ENCODE measurements at places on chromosomes 3 and 15. TPM values are rescaled to one million over a fixed set of nuclear protein-coding genes. Genes with fewer than 3 reads are reported as not detected.

SRGAP3 gene
- total RNA-seq, result 0.34 TPM

HYPK gene
- 27.3 TPM for total RNA-seq

IGDCC3 gene
- not detected for total RNA-seq

MUC20 gene
- not detected for total RNA-seq

GP9 gene
- total RNA-seq, result not detected

IGF1R gene
- 49.2 TPM for total RNA-seq

CDHR4 gene
- total RNA-seq, result not detected

CLSTN2 gene
- total RNA-seq, result not detected

MFGE8 gene
- 963 TPM for total RNA-seq

DNA sequence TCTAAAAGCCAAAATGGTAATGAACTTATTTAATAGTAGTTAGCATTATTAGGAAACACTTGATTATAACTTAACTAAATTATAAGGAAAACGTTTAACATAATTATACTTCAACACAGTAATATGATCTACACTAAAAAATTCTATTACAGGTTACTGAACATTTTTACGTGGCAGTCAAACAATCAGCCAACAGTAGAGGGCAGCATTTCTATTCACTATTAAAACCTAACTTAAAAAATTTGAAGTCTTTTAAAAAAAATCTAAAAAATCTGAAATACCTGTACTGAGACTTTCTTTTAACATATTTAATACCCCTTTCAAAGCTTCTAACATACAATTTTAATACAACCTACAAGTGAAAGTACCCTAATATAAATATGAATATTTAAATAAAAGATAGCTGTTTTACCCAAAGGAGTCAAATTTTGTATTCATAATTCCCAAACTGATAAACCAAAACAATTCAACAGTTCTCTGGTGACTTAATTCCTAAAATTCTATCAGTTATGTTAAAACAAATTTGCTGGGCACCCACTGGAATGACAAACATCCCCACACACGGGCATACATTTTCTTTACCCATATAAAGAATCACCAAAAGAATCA is 41.5 kb downstream of the DLG1 start:
- peak; percentile 45 for DNase-seq
- peak overlapping the region; percentile 34 for H3K27ac ChIP-seq
- peaks cover 55% of the 10 kb centered on the region for H3K4me1 ChIP-seq
- H3K4me3 ChIP-seq, result no peak overlapping the region

DNA sequence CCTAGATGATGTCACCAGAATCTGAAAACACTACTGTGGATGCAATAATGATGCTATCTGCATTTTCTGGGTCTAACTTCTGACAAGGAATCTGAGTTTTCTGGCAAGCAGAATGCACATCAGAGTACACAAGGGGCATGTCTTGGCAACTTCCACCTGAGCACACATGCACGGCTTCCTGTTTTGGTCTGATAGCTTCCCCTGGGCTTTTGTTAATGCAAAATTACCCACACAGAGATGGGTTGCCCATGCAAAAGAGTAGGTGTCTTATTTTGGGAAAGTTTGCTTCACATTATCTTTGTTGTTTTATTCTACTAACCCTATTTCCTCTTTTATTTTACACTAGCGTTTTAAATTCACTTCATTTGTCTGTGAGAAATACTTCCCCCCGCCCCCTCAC is 74.2 kb upstream of the SATB1 start:
- no peak overlapping the region for H3K4me3 ChIP-seq
- no peaks in the 10 kb centered on the region for H3K4me1 ChIP-seq
- H3K27ac ChIP-seq, result no peak overlapping the region

- H3K4me3 ChIP-seq, result no peak overlapping the region
- H3K36me3 ChIP-seq, result peaks cover 27% of the 10 kb centered on the region
- peaks cover 5% of the 10 kb centered on the region for H3K4me1 ChIP-seq
- DNase-seq, result no peak
Measured at GRCh38 chr3:149839896-149840295, 26.9 kb downstream of the RNF13 start.

GRCh38 chr15:66657185-66658020 is 44.6 kb upstream of the SMAD6 start:
- no peak overlapping the region for H3K27ac ChIP-seq
- no peaks in the 10 kb centered on the region for H3K36me3 ChIP-seq
- H3K4me1 ChIP-seq, result peaks cover 17% of the 10 kb centered on the region
- no peak overlapping the region for H3K4me3 ChIP-seq

- H3K27ac ChIP-seq, result no peak overlapping the region
- H3K36me3 ChIP-seq, result no peaks in the 10 kb centered on the region
- H3K4me3 ChIP-seq, result no peak overlapping the region
- no peak for DNase-seq
Measured at GRCh38 chr15:51090753-51091152, 4.0 kb downstream of the TNFAIP8L3 start.

- H3K4me3 ChIP-seq, result peak overlapping the region; percentile 31
- H3K4me1 ChIP-seq, result peaks cover 40% of the 10 kb centered on the region
- H3K27me3 ChIP-seq, result peaks cover 3% of the 10 kb centered on the region
- peak overlapping the region; percentile 90 for H3K27ac ChIP-seq
Measured at GRCh38 chr3:12758025-12758781, 856 bp downstream of the TMEM40 start.

- H3K36me3 ChIP-seq, result no peaks in the 10 kb centered on the region
- H3K4me3 ChIP-seq, result no peak overlapping the region
- no peaks in the 10 kb centered on the region for H3K27me3 ChIP-seq
- DNase-seq, result no peak
- H3K4me1 ChIP-seq, result no peaks in the 10 kb centered on the region
- H3K27ac ChIP-seq, result no peak overlapping the region
Measured at GRCh38 chr3:171614318-171614921, 154.2 kb upstream of the TNIK start.

DNA sequence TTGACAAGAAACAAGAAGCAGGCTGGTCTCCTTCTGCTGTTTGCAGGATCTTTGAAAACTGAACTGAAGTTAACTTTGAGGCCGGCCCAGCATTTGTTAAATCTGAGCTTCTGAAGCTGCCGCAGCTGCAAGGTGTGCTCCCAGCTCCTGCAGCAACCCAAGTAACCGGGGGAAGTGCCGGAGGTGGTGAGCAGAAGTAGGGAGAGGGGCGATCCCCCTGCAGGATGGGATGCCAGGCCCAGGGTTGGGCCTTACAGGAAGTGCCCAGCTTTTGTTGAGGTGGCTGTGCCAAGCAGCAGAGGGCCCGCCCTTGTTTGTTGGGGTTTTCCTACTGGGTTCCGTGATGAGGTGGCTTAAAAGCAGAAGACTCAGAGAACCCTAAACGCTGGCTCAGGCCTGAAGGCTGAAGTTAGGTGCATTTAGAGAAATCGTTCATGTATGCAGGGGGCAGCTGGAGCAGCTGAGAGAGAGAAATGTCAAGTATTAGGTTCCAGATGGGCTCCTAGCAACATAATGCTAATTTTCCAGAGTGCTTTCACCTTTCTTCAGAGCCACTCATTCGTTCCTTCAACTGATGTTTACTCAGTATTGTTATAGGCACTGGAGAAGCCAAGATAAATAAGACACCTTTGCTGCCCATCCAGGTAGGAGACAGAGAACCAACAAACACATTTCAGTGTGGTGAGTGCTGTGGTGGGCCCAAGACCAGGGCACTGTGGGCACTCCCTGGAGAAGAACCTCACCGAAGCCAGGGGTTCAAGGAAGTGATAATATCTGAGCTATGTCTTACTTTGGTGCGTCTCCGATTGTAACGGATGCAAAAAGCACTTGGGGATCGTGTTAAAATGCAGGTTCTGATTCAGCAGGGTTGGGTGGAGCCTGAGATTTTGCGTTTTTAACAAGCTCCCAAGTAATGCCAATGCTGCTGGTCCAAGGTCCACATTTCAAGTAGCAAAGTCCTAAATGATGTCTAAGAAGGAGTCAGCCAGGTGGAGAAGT is 42.2 kb upstream of the PLCL2 start:
- no peak overlapping the region for H3K27ac ChIP-seq
- H3K36me3 ChIP-seq, result no peaks in the 10 kb centered on the region
- peaks cover 13% of the 10 kb centered on the region for H3K4me1 ChIP-seq

DNA sequence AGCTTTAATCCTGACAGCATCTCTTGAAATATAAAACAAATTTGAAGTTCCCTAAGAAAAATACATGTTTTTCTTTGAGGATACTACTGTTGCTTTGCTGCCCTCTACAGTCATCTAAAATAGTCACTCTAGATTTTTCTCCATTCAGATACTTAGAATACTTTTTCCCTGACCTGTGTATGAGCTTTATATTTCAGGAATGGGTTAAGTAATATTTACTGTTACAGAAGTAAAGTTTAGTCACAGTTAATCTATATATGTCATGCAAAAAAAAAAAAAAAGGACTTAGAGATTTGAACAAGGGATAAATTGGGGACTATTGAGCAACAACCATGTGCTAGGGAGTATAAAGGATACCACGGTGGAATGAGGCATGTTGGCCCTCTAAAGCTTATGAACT is 8.8 kb downstream of the NECTIN3 start:
- H3K27me3 ChIP-seq, result no peaks in the 10 kb centered on the region
- peaks cover 14% of the 10 kb centered on the region for H3K4me1 ChIP-seq
- H3K4me3 ChIP-seq, result no peak overlapping the region
- H3K36me3 ChIP-seq, result no peaks in the 10 kb centered on the region
- peak; percentile 46 for DNase-seq

- no peak overlapping the region for H3K27ac ChIP-seq
- peaks cover 10% of the 10 kb centered on the region for H3K36me3 ChIP-seq
- no peaks in the 10 kb centered on the region for H3K27me3 ChIP-seq
- H3K4me1 ChIP-seq, result peaks cover 12% of the 10 kb centered on the region
- no peak overlapping the region for H3K4me3 ChIP-seq
- DNase-seq, result no peak
Measured at GRCh38 chr15:52397118-52397517, 101.5 kb upstream of the MYO5C start.

DNA sequence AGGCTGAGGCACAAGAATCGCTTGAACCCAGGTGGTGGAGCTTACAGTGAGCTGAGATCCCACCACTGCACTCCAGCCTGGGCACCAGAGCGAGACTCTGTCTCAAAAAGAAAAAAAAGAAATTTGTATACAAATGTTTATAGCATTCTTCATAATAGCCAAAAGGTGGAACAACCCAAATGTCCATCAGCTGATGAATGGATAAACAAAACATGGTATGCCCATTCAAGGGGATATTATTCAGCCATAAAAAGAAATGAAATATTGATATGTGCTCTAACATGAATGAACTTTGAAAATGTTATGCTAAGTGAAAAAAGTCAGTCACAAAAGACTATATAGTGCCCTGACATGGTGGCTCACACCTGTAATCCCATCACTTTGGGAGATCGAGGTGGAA is 11.4 kb downstream of the LHFPL4 start:
- no peak for DNase-seq
- H3K36me3 ChIP-seq, result no peaks in the 10 kb centered on the region
- no peaks in the 10 kb centered on the region for H3K4me1 ChIP-seq
- H3K27me3 ChIP-seq, result peaks cover 20% of the 10 kb centered on the region

- no peaks in the 10 kb centered on the region for H3K36me3 ChIP-seq
- H3K4me1 ChIP-seq, result no peaks in the 10 kb centered on the region
- no peak overlapping the region for H3K4me3 ChIP-seq
- DNase-seq, result no peak
- H3K27ac ChIP-seq, result no peak overlapping the region
Measured at GRCh38 chr3:194959217-194959616, 273.5 kb downstream of the FAM43A start.

- no peak for DNase-seq
- H3K27ac ChIP-seq, result no peak overlapping the region
- H3K4me1 ChIP-seq, result peaks cover 60% of the 10 kb centered on the region
- no peaks in the 10 kb centered on the region for H3K27me3 ChIP-seq
- no peak overlapping the region for H3K4me3 ChIP-seq
- H3K36me3 ChIP-seq, result no peaks in the 10 kb centered on the region
Measured at GRCh38 chr3:73665286-73665685, 40.5 kb upstream of the PDZRN3 start.

DNA sequence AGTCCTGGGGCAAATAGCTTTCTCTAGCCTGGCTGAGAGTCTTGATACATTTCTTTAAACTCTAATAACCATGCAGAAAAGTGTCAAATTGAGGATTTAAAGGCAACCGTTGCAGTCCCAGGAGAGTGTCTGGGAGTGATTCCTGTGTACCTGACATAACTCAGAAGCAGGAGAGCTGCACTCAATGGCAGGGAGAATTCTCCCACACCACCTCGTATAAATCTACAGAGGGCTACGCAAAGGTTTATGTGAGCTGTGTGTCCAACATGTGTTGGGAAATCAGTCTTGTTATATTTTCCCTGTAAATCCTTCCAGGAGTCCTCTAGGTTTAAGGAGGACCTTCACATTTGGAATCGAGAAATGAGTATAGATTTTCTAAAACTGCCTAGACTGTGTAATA is 192.6 kb downstream of the WDR72 start:
- no peaks in the 10 kb centered on the region for H3K27me3 ChIP-seq
- H3K4me1 ChIP-seq, result no peaks in the 10 kb centered on the region
- no peaks in the 10 kb centered on the region for H3K36me3 ChIP-seq
- H3K4me3 ChIP-seq, result no peak overlapping the region
- no peak for DNase-seq

GRCh38 chr3:136380530-136380929 is 130.4 kb downstream of the PCCB start:
- peak; percentile 23 for DNase-seq
- no peak overlapping the region for H3K4me3 ChIP-seq
- H3K36me3 ChIP-seq, result peaks cover 5% of the 10 kb centered on the region
- peaks cover 20% of the 10 kb centered on the region for H3K4me1 ChIP-seq
- no peaks in the 10 kb centered on the region for H3K27me3 ChIP-seq

GRCh38 chr3:23659840-23660430 is 145.8 kb upstream of the UBE2E1 start:
- H3K27ac ChIP-seq, result no peak overlapping the region
- H3K4me3 ChIP-seq, result no peak overlapping the region
- DNase-seq, result no peak

GRCh38 chr15:81182756-81183438 is 13.8 kb upstream of the IL16 start:
- H3K27me3 ChIP-seq, result peaks cover 30% of the 10 kb centered on the region
- H3K4me3 ChIP-seq, result no peak overlapping the region
- no peaks in the 10 kb centered on the region for H3K36me3 ChIP-seq
- no peak overlapping the region for H3K27ac ChIP-seq
- no peaks in the 10 kb centered on the region for H3K4me1 ChIP-seq
- no peak for DNase-seq

DNA sequence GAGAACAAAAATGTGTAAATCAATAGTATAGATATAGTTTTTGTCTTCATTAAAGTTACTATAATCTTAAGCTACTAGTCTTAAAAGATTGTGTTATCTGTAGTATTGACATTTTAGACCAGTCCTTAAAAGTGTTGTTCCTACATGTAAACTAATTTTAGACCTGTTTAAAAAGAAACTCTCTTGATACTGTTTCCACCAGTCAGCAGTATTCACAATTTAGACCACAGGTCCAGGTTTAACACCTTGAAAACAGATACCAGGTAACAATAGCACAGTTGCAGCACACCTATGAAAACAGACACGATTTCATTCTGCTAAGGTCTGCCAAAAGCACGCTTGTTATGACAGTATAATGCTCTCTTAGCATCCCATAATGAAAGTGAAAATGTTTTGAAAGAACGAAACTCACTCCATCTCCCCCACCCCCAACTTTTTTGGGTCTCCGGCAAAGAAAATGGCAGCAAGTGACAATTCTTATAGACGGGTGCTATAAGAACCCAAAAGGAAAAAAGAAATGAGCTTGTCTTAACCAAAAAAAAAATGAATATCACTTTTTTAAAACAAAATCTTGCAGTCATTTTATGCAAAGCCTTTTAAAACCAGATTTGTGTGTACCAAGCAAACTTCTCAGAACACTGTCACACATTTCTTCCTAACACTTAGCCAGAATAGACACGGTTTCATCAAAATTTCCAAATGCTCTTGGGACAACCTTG is 1.6 kb downstream of the EIF4E3 start:
- H3K27me3 ChIP-seq, result peaks cover 41% of the 10 kb centered on the region
- DNase-seq, result no peak
- no peaks in the 10 kb centered on the region for H3K36me3 ChIP-seq
- H3K4me3 ChIP-seq, result peak overlapping the region; percentile 58

Measured in HFFc6 (cell line).